ENCODE measurements at places on chromosomes 7 and 10.

- DNase-seq, result no peak
Observed at GRCh38 chr7:81929386-81929785, 159.5 kb upstream of the HGF start.

GRCh38 chr10:29823553-29824080, 188.8 kb upstream of the SVIL start:
- no peak for DNase-seq

DNA sequence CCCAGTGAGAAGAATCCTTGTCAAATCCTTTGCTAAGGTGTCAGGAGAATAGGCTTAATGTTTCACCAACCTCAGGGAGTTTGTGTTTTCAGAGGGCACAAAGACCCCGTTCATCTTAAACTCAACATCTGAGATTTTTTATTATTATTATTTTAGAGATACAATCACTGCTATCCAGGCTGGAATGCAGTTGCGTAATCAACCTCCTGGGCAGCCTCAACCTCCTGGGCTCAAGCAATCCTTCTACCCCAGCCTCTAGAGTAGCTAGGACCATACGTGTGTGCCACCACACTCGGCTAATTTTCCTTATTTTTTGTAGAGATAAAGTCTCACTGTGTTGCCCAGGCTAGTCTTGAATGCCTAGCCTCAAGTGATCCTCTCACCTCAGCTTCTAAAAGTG, 599.2 kb downstream of the KCNMA1 start:
- DNase-seq, result no peak

- DNase-seq, result no peak
Observed at GRCh38 chr10:112230325-112230988, 46.9 kb upstream of the GPAM start.

DNA sequence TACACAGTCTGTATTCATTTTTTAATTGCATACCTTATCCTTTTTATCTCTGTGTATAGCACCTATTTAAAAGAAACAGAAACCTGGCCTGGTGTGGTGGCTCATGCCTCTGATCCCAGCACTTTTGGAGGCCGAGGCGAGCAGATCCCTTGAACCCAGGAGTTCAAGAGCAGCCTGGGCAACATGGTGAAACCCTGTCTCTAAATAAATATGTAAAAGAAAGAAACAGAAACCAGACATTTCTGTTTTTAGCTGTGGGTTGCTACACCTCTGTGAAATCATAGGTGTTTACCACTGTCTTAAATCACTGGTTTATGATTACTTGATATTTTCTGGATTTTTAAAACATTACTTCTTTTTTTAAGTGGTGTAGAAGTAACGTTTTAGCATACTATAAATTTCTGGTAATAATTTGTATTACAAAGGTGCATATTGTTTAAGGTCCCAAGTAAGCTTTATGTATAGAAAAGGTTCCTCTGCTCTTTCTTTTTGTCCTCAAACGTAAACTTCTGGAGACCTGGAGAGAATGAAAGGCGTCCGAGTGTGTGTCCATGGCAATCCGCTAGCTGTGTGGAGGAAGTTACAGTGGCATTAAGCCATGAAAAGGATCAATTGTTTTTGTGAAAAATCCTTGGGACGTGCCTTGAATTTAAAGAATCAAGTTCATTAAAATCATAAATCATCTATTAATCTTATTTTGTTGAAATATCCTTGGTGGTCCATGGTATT, 41.1 kb downstream of the PTPRZ1 start:
- DNase-seq, result no peak

DNA sequence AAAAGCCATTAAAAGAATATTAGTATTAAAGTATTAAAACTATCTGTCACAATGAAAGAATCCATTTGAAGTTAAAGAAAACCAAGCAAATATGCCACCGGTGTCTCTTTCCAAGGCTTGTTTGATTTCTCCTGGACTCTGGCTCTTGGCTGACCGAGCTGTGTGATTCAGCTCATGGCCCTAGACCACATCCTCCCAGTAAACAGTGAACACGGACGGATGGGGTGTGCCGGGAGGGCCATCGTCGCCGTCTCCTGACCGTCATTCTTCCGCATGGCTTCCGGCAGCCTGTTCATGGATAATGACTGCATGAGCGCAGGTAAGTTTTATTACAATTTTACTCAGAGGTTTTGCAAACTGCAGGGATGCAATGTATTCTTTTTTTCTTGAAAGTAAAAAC, 218.5 kb downstream of the DNAJB6 start:
- no peak for DNase-seq

- DNase-seq, result no peak
Observed at GRCh38 chr7:56046721-56047445, 4.4 kb downstream of the PSPH start.

DNA sequence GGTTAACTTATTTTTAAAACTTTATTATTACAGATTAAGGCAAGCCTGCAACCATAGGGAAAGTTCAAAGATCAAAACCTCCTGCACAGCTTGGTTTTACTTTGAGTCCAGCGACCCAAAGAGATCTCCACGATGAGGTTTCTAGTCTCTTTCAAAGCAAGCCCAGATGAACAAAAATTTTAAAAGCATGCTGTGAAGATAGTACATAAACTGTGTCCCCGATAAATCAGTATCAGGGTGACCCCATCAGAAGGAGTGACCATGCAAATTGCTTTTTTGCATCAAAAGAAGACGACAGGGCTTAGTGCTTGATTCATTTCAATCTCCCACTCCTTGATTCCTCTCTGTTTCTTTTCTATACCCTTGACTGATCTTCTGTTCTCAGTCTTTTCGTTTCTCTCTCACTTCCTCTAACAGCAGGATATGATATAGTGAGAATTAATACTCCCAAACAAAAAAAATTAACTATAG, 16.0 kb upstream of the DNTT start:
- DNase-seq, result peak; percentile 35

DNA sequence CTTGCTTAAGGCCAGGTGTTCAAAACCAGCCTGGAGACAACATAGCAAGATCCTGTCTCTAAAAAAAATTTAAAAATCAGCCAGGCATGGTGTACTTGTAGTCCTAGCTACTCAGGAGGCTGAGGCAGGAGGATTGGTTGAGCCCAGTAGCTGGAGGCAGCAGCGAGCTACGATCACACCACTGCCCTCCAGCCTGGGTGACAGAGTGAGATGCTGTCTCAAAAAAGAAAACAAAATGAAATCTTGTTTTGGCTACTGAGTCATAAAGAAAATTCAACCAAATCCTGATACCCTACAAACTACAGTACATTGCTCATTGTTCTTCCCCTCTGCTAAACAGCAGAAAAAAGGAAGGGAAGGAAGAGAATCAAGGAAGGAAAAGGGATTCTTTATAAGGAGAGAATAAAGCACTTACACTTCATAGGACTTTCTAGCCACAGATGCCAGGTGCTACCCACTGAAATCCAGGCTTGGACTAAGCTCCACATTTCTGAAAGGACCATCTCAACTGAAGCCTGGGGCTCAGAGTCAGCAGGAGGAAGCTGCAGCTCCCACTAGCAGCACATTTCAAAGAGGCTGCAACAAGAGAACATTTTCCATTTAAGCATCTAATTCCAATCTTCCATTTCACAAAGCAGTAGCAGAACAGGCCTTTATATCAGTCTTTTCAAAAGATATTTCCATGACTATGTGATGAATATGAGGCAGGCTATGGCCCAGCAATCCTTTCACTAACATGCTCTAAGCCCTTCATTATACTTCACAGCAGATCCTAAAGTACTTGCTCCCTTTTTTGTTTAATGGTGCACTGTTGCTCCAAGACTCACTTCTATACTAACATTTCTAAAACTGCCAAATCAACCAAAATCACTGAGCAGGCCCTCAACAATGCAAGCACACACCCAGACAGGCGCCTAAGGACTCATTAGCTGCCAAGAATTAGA, 13.5 kb downstream of the TNPO3 start:
- no peak for DNase-seq

DNA sequence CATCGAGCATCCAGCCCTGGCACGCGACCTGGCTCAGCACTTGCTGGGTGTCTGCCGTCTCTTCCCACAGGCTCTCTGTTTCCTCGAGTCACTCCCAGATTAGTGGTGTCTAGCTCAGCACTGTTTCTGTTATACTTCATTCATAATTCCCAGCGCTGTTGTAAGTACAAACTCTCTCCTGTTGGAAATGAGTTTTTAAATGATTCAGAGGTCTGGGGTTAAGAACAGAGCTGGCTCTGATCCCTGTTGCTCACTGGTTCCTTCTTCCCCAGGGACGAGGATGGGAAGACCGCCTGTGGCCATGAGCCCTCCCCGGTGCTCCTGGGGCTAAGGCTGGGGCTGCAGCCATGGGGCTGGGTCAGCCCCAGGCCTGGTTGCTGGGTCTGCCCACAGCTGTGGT, 17.3 kb upstream of the C10orf95 start:
- no peak for DNase-seq

- DNase-seq, result no peak
Observed at GRCh38 chr10:94180576-94180975, 182.2 kb downstream of the NOC3L start.

- DNase-seq, result no peak
Observed at GRCh38 chr7:139117599-139118233, 8.2 kb upstream of the ZC3HAV1 start.

GRCh38 chr10:79111427-79111826, 42.7 kb downstream of the ZMIZ1 start:
- no peak for DNase-seq

DNA sequence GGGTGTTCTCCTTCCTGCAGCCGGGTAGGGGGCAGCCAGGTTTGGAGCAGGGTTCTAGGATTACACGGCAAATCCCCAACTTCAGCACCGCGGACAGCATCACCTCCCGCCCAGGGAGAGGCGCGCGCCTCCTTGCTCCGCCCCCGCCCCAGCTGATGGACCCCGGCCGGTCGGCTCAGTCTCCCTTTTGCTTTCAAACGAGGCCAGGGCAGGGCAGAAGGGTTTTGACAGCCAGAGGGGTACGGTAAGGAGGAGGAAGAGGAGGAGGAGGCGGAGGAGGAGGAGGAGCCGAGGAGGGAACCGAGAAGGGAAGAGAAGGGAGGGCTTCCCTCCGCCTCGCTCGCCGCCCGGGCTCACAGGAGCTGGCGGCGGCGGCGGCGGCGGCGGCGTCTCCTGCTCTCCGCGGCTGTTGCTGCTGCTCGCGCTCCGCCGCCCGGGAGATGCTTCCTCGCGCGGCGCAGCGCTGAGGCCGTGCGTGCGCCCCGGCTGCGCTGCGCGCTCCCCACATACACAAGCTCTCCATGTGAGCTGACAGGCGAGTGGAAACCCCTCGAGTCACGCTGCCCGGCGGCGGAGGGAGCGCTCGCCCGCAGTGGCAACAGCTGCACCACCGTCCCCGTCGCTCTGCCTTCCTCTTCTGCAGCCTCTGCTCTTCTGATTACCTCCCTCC, 615 bp upstream of the CNTNAP2 start:
- peak; percentile 86 for DNase-seq

- no peak for DNase-seq
Observed at GRCh38 chr7:101278461-101279292, 33.8 kb upstream of the FIS1 start.

GRCh38 chr7:47095946-47096345, 486.0 kb downstream of the TNS3 start:
- DNase-seq, result no peak

All from common myeloid progenitor, CD34-positive (primary cell).